ENCODE measurements at places on chromosomes 13 and 19. TPM values are rescaled to one million over a fixed set of nuclear protein-coding genes. Genes with fewer than 3 reads are reported as not detected.

The ZBTB32 gene
- not detected for total RNA-seq

The CNN1 gene
- total RNA-seq = 6.9 TPM

The ARHGAP45 gene
- total RNA-seq = 9.5 TPM

The CGB8 gene
- total RNA-seq = not detected

The ZNF813 gene
- total RNA-seq = 4.0 TPM

The VSTM2B gene
- total RNA-seq = not detected

The UBL5 gene
- 257 TPM for total RNA-seq
